ENCODE measurements at places on chromosomes 6 and 20. TPM values are rescaled to one million over a fixed set of nuclear protein-coding genes. Genes with fewer than 3 reads are reported as not detected.

DNA sequence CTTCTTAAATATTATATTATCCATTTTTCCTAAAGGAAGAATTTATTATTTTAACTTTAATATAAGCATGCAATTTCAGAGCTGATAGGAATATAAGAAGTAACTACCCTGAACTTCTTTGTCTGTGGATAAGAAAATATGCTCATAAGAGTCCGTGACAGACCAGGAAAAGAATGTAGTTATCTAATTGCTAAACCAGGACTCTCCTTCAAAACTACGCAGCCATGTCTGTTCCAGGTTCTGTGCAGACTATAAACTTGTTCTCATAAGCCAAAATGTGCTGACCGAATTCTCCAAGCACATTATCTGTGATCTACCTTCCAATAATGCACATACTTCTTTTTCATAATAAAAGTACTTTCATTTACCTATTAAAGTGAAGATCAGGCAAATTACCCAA, 116.5 kb downstream of the TRDN start:
- no peak for DNase-seq

DNA sequence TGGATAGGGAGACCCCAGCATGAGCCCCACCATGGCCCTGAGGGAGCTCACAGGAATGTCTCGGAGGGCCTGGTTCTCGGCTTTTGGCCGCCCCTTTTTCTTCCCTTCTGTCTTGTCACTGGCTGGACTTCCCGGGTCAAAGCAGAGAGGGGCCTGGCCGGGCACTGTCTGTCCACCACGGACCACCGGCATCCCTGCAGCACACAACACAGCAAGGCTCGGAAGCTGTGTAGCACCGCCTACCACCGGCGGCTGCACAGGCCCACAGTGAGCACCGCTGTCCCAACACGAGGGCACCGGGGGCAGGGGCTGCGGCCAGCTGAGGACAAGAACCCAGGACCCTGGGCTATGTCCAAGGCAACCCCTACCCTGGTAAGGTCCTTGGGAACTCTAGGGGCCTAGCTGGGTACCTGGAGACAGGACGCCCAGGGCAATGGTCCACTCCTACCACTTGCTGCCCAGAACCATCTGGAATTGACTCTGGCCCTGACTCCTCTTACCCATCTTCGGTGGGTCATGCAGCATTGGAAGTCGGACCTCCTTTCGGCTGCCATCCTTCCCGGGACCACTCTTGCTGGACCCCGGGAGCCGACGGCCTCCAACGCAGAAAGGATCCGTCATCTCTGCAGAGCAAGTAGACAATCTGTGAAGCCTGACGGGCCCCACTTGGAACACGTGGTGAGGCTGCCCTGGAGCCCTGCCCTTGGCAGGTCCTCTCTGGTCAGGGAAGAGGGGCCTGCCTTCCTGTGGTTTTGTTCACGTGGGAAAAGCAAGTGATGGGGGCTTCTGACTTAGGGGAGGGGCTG, 2.2 kb downstream of the ZNF512B start:
- no peak for DNase-seq

- DNase-seq = no peak
These were observed 8.0 kb upstream of the SIM1 start for GRCh38 chr6:100472674-100473073.

DNA sequence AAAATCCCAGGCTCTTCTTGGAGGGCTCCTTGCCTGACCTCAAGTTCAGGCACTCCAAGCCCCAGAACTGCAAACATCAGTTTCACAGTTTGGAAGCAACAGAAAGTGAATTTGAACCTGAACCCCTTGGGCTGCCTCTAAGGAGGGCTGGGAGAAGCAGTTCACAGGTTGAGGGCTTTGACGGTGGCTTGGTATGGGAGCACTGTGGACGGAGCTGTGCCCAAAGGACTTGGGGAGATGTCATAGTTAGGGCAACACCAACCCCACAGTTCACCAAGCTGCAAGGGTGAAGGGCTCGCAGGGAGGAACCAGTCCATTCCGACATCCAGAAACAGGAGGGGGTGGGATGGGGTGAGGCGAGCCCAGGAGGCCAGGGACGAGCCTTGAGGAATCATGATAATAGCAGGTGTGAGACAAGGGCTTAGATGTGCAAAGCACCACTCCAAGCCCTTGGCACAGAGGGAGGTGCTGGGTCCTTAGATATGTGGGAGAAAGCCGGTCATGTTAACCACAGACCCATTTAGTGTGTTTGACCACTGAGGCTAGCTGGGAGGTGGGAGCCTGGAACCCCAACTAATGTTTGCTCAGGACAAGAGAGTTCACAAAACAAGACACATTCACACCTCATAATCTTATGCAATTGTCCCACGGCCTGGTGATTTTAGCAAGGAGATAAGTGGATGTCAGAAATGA, 4.3 kb downstream of the CEBPB start:
- no peak for DNase-seq

- no peak for DNase-seq
These were observed 24.2 kb downstream of the MDGA1 start for GRCh38 chr6:37673436-37673835.

- DNase-seq = no peak
These were observed 54.2 kb downstream of the NCOA7 start for GRCh38 chr6:125844989-125845388.

DNA sequence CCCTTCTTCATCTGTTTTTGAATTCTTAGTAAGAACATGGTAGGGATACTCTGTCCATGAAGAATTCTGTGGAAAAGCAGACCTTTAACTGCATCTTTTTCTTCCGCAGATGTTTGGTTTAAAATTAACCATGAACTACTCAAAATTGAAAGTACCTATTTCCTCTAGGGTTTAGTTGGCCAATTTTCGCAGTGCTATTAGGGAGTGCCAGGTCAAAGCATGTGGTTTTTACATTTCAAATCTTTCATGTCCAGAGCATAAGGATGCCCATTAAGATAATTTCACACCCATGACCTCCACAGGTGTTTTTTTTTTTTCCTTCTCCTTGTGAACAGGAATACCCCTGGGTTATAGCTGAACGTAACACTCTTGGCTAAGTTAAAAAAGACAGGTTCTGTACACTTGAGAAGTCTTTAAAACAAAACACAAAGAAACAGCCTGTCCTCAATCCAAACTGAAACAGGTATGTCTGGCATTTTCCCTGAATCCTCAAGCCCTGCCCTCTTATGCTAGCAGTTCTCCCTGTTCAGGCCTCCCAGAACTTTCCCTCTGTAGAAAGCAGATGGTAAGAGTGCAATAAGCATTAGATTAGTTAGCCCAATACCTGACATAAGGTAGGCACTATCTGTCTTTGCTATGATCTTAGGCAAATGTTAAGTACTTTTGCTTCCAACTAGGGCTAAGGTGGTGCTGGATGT, 67.1 kb downstream of the ELOVL5 start:
- DNase-seq = no peak

- DNase-seq = no peak
These were observed 128.9 kb downstream of the CD164 start for GRCh38 chr6:109253366-109253765.

GRCh38 chr6:166382500-166382932, 224 bp downstream of the MPC1 start:
- DNase-seq = no peak

DNA sequence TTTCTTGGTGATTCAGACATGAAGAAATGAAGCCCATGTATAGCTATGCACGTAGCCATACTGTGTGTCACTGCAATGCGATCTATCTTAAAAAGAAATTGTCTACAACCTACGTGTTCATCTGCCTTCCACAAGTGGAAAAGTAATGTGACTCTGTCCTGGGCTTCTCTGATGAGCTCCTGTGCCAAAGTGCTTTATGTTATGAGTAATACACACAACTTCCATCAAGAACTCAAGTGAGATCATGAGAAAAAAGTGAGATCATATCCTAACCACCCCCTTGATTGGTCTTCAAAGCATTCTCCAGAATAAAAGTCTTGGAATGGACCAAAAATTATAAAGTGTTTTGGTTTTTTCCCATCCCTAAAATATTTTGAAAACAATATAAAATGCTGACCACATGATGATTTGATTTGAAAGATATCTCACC, 114.3 kb downstream of the DST start:
- no peak for DNase-seq

GRCh38 chr6:36968266-36968977, 13.9 kb downstream of the PI16 start:
- no peak for DNase-seq

- DNase-seq = no peak
These were observed 274.8 kb upstream of the RGS17 start for GRCh38 chr6:153405931-153406330.

Gene EYA2
- not detected for polyA plus RNA-seq

GRCh38 chr6:30200551-30201281, 12.5 kb downstream of the TRIM26 start:
- no peak for DNase-seq

DNA sequence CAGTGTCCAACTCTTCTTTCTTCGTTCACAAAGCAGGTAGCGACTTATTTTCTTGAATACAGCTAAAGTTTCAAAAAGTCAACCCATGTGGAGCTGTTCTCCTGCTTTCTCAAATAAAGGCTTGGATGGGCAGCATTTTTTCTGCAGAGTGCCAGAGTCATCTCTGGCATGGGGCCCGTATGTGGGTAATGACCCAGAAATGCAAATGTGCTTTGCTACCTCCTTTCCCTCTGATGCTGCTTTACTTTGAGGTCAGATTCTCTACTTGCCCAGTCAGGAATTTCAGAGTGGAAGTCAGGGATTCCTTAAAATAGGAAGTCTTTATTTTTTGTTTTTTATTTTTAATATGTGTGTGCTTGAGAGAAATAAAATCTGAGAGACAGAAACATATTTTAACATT, 4.9 kb downstream of the NKAIN2 start:
- no peak for DNase-seq
